ENCODE measurements at places on chromosomes 11 and 22.

DNA sequence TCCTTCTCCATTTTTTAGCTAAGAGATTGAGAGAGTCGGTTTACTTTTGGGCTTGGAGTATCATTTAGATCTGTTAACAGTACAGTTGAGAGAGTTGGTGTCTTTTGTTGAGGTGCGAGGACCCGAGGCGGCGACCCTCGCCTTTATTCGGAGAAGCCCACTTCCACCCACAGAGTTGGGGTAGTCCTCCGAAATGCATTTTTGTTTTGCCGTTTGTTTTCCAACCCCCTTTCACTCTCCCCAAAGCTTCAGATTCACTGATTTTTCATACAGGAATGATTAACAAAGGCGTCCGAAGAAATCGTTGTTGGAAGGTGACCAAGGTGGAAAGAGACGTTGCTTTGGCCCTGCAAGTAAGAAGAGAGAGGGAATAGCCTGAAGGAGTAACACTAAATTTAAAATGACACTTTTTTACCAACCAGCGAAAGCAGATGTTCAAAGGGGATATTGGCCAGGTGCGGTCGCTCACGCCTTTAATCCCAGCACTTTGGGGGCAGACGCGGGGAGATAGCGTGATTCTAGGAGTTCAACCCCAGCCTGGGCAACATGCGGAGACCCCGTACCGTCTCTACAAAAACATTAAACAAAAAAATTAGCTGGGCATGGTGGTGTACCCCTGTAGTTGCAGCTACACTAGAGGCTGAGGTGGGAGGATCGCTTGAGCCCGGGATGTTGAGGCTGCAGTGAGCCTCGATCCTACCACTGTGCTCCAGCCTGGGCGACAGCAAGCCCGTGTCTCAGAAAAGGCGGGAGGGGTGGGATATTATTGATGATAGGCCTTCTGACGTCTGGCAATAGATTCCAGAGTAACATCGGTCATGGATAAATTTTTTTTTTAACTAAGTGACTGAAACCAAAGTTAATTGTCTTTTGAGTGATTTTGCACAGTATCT is 899 bp upstream of the RAB30 start:
- no peak for DNase-seq

DNA sequence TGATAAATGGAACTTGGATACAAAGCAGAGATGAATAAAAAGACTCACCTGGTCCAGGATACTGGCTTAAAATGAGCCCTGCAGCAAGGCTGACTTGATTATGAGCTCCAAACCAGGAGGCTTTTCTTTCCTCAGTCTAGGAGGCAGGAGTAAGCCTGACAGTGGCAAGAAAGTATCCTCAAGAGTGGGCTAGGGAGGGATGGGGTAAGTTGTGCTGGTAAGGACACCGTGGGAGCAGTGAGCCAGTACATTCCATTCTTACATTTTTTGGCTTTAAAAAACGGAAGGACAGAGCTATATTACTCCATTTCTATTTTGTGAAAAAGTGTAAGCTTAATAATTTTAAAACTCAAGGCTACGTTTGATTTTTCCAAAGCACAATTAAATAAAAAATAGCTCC is 187.1 kb upstream of the DDI1 start:
- no peak for DNase-seq

DNA sequence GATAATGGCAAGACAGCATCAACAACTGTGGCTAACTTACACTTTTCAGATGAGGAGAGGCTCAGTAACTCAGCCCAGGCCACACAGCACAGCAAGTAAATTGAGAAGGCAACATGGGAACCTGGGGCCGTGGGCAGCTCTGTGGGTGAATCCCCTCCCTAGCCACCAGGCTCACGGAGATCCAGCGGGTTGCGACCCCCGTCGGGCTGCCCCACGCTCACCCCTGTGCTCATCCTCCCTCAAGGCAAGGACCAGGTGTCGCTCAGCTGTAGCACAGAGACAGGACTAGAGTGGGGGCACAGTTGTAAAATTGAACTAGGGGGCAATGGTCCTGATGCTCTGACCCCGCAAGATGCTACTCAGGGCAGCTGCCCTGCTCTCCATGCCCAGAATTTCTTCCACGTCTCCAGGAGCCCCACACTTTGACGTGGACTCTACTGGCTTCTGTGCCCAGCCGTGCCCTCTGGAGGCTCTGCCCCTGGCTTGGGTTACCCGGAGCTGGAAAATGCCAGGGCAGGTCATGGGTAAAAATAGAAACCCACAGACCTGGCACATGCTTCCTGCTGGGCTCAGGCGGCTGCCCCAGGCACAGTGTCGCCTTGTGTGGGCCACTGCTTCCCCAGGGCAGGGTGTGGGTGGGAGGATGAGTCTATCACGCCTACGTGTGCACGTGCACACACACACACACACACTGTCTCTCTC is 9.0 kb downstream of the TUBA8 start:
- DNase-seq: no peak

DNA sequence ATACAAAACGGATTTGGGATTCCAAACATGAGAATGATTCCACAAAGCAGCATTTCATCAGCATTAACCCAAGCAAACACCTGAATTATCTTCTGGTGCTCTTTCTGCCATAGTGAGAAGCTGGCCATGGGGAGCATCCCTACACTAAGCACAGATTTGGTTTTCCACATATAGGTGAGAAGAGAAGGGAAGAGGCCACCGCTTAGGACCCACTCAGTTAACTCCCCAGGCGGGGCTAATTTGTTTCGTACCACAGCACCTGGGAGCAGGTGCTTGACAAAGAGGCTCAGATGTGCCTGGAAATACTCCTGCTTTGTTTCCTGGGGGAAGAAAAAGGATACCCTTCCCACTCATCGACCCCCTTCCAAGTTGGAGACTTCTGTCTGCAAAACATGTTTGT is 64.2 kb downstream of the RAB30 start:
- no peak for DNase-seq

- no peak for DNase-seq
These were observed 117.3 kb downstream of the PLEKHA7 start for GRCh38 chr11:16896729-16897469.

DNA sequence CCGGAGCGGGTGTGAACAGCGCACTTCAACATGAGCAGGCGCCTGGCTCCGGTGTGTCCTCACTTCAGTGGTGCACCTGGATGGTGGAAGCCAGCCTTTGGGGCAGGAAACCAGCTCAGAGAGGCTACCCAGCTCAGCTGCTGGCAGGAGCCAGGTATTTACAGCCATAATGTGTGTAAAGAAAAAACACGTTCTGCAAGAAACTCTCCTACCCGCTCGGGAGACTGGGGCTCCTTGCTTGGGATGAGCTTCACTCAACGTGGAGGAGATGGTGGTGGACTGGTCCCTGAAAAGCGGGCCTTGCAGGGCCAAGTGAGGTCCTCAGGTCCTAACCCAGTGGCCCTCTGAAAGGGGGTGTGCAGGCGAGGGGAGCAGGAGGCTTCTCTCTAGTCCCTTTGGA is 7.5 kb downstream of the MCAM start:
- DNase-seq: no peak

GRCh38 chr11:102495161-102496042 is 35.1 kb downstream of the MMP7 start:
- no peak for DNase-seq

DNA sequence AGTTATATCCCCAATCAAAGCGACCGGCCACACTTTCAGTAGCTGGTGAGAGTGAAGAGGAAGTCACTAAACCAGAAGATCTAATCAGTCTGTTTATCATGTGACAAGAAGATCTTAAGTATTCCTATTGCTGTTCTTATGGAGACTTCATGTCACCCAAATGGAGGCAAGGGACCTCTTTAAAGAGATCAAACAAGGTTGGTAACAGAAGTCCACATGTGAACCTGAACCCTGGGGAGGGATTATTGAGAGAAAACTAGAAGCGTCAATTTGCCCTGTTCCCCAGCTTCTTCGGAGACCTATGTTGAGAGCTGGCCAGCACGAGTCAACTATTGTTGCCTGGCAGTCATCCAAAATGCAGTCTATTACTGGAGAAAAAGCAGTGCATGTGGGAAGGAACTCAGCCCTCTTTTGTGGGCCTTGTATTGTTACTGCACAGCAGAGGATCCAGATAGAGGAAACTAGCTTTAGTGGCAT is 76.9 kb upstream of the CTSC start:
- DNase-seq: peak; percentile 10

GRCh38 chr22:38957046-38957770 is at the start of gene APOBEC3A:
Gene APOBEC3A, plus strand, starts transcription at chr22:38957609. Its CDS starts 83 bp downstream, at chr22:38957692.
- no peak for DNase-seq

DNA sequence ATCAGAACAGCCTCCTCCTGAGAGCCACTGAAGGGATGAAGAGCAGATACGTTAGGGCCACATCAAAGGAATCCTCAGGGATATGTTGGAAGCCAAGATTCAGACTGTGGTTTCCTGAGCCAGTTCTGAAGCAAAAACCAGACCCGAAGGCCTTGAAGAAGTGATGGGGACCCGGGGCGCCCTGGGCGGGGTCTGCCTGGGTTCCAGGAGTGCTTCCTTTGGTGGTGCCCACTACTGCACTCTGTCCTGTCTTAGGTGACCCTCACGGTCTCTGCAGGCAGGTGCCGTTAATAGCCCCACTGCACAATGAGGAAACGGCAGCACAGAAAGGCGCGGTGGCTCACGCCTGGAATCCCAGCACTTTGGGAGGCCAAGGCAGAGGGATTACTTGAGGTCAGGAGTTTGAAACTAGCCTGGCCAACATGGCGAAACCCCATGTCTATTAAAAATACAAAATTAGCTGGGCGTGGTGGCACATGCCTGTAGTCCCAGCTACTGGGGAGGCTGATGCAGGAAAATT is 12.9 kb upstream of the SH3BP1 start:
- DNase-seq: no peak

GRCh38 chr11:100687630-100688395 is 725 bp downstream of the ARHGAP42 start:
- no peak for DNase-seq
